ENCODE measurements at places on chromosomes 6 and 20.

DNA sequence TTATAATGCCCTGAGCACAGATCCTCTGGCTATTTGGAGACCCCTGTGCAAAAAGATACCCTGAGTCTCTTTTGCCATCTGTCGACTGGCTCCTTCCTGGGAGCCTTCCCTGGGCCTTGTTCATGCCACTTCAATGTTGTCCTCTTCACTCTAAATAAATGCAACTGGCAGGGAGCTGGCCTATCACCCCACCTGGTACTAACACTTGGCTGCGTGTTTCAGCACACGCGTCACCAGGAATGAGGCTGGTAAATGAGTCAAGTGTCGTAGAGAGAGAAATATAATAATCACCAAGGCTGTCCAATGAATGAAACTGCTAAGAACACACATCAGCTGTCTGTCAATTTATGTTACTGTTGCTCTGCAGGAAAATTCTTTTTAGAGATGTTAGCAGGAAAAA, 374.6 kb upstream of the JARID2 start:
- no peak for DNase-seq

DNA sequence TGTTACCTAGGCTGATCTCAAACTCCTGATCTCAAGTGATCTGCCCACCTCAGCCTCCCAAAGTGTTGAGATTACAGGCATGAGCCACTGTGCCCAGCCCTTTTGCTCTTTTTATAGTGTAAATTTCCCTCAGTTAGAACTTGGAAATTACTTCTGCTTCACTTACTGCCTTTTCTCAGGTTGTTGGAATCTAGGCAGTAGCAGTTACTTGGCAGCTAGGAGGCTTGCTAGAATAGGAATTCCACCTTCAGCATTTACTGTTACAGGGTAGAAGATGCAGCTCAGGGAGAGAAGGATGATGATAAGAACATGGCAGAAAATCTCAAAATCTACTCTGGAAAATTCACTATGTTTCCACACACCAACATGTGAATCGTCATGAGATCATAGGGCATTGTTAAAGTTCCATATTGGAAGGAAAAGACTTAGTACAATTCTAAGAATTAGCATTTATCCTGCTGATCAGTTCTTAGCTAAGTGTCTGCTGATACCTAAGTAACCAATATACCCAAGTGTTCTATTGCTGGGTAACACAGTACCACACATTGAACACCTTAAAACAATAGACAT, 182.2 kb downstream of the SLC16A10 start:
- no peak for DNase-seq

GRCh38 chr6:64330694-64331307, 695.2 kb downstream of the PHF3 start:
- DNase-seq: no peak

DNA sequence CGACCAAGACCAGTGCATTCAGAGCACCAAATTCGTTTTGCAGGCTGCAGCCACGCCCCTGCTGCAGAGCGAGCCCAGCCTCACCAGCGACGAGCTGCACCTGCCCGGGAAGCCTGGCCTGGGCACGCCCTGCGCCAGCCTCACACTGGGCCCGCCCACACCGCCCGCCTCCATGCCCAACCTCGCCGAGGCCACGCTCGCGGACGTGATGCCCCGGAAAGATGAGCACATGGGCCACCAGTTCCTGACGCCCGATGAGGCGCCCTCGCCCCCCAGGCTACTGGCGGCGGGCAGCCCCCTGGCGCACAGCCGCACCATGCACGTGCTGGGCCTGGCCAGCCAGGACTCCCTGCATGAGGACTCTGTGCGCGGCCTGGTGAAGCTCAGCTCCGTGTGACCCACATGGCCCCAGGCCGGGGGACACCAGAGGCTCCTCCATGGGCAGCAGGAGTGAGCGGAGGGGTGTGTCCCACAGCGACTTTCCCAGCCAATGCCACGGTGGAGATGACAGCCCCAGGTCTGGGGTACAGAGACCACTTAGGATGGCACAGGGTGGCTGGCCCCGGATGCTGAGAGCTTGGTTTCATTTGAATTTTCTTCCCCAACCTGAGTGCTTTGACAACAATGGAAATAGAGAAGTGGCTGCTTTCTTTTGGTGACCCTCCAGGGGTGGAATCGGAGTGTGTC, 150.2 kb upstream of the SNX9 start:
- no peak for DNase-seq

DNA sequence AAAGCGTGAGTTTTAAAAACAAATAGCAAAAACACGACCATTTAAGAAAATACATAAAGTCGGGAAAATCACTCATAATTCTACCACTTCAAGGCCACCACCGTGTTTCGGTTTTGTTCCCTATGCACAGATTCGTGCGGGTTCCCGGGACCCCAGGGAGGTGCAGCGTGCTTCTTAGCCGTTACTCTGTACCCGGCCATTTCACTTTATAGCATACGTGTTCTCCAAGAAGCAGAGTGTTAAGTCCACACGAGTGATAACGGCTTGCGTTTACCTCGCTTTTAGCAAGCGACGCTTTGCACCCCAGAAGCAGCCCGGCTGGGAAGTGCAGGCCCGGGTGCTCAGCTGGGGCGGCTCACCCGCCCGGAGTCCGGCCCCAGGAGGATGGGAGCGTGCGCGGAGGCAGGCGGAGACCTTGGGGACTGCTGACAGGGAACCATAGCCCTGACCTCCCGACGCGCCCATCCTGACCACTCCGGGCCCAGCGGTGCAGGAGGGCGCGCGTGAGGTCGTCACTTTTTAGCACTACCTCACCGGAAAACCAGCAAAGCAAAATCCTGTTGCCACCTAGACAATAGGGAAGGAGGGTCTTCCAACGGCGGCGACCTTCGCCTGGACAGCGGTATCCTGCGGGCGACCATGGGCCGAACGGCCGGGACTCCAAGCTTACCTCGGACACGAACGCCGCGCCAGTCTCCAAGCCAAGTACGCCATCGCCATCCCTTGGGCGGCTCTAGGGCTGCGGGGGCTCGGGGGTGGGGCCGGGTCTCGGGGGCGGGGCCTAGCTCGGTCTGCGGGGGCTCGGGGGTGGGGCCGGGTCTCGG, at the start of gene ECI2:
TSS of gene ECI2 (minus strand) at position 735 of the 824 bp plus-strand sequence. CDS start at position 720, 15 bp downstream.
- peak; percentile 21 for DNase-seq

GRCh38 chr6:2890976-2891767, 11.9 kb downstream of the SERPINB9 start:
- DNase-seq: no peak

Measured in stimulated activated CD8-positive, alpha-beta memory T cell treated with anti-CD3 and anti-CD28 coated beads, Interleukin-7, amount 100 ng/mL, for 48 hours (primary cell).